ENCODE measurements at places on chromosomes 3 and 15.

GRCh38 chr3:190414297-190414696, 26.3 kb downstream of the CLDN16 start:
- DNase-seq, result no peak

GRCh38 chr3:111882799-111883198, 23.7 kb downstream of the PHLDB2 start:
- peak; percentile 91 for DNase-seq

DNA sequence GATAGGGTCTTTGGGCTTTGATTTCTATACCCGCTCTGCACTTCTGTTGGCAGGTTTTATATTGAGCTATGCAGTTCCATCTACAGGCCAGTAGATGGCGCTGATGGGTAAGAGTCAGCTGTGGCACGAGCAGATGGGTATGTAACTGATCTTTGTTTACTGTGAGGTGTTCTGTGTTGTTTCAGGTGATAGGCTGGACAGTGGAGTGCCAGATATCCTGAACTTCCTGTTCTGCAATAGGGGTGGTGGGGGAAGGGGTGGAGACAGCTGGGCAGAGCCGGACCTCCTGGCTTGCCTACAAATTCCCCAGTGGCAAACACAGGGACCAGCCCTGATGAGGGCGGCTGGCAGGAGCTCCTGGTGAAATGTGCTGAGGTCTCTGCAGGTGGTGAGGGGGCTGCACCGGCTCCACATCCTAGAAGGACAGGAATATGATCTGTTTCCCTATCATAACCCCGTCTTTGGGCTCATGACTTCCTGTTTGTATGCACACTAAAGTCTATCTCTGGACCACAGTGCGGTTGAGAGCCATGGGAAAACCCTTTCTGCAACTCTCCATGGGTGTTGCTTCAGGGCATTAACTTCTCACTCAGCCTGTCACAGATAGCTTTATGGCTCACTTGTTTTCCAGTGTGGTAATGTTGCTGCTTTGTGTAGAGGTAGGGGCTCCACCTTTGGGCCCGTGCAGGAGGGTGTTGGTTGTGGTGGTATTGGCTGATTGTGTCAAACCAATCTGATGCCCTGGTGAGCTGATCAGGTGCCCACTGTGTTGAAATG, 13.4 kb upstream of the FAM98B start:
- peak; percentile 65 for DNase-seq

GRCh38 chr3:138942271-138942670, 4.7 kb downstream of the FOXL2 start:
- no peak for DNase-seq

GRCh38 chr3:186287711-186288110, 74.3 kb downstream of the DGKG start:
- DNase-seq, result no peak

- DNase-seq, result no peak
These were observed 7.6 kb downstream of the ANXA2 start for GRCh38 chr15:60390231-60390630.

DNA sequence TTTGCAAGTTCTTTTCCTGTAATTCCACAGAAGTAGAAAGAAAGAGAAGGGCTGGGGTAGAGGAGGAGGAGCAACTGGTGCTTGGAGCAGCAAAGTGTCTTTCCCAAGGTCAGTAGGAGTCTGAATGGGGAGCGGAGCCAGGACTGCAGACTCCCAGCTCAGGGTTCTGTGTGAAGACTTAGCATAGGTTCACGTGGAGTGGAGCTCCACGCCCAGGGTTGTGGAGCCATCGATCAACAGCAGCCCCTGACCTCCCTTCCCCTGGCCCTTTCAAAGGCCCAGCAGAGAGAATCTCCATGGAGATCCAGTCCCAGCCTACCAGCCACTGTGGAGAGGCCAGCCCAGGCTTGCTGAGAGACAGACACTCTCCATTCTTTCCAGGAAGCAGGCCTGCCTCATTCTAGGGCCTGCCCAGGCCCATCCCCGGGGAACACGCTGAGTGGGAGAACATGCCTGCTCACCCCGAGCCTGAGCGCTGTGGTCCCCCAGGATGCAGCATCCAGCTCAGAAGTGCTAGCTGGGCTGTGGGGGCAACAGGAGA, 62.1 kb downstream of the CORO2B start:
- no peak for DNase-seq

GRCh38 chr3:13188181-13188779, 115.1 kb upstream of the IQSEC1 start:
- DNase-seq, result no peak

DNA sequence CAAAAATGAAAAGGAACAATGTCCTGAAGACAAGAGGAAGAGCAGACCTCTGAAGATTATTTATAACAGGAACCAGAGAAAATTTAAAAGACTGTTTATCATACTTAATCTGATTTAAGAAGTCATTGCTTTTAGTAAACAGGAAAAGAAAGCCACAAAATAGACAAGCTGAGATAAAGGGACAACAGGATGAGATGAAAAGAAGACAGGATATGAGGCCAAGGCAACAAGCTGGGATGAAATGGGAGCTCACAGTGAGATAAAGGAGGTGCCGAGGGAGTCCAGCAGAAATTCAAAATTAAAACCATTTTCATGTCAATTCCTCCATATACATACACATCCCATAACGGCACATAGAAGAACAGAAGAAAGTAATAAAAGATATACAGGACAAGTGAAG, 277.0 kb downstream of the RBMS3 start:
- DNase-seq, result no peak

DNA sequence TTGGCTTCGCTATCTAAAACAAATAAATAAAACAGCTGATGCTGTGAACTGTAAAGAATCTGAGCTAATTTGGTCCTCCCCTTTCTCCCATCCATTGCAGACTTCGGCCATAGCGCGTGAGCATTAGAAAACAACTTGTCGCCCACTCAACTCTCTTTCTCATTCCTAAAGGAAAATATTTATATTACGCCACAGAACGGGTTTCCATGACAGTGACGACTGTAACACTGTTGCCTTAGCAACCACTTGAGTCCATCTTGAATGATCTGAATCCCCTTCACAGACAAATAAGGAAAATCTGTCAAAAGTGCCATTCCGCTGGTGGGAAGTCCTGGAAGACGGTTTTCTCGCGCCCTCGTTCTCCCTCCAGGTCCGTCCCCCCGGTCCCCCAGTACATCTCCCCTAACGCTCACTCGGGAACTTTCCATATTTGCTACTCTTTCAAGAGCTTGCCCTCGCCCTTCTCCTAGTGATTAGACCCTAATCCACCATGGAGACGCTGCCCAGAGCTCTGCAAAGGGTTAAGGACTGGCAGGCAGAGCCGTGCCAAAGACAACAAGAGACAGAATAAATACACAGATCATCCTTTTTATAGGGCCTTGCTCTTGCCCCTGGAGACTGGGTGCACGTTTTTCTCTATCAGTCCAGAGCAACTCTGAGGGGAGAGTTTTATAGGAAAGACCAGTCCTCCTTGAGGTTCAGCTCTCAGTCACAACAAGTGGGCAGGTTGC, 50.5 kb downstream of the CRYGS start:
- no peak for DNase-seq

DNA sequence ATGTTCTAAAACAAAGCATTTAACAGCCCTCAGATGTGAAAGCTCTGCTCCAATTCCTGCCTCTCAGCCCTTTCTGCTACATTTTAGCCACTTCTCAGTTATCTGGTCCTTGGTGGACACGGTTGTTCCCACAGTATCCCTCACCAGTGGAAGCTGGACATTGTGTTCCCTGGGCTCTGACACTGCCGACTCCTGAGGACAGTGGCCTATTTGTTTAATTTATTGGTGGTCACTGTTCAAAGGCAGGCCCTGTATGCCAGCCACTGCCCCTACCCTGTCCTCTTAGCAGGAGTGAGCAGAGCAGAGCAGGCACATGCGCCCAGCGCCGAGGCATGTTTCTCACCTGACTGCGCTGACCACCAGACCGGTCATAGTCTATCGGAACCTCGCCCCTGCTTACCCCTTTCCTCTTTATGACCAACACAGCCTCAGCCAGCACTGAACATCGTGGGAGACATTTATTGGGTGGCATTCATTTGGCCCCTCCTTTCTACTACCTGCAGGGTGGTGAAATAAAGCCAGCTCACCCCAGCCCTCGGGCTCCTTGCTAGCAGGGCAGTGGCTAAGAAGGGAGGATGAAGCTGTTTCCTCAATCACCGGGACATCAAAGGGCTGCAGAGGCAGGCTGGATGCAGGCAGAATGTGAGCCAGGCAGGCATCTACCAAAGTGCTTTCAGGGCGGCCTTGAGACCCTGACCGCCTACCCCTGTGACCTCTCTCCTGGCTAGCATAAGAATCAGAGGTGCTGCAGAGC, 54.3 kb upstream of the HACD2 start:
- no peak for DNase-seq

DNA sequence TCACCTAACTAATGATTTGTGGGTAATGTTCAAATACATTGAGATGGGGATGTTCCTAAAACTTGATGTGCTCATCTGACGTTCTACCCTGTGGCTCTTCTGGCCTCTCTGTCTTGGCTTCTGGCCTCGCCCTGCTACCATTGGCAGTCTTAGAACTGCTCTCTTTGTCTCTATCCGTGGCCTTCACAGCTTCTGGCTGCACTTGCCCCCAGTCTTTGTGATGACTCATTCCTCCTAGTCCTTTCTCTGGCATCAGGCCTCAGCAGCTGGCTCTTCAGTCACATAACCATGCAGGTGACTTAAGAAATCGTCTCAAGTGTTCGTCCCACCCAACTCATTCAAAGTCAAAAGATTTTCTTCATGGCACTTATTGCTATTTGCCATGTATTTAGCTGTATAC, 188.1 kb downstream of the BBX start:
- no peak for DNase-seq

DNA sequence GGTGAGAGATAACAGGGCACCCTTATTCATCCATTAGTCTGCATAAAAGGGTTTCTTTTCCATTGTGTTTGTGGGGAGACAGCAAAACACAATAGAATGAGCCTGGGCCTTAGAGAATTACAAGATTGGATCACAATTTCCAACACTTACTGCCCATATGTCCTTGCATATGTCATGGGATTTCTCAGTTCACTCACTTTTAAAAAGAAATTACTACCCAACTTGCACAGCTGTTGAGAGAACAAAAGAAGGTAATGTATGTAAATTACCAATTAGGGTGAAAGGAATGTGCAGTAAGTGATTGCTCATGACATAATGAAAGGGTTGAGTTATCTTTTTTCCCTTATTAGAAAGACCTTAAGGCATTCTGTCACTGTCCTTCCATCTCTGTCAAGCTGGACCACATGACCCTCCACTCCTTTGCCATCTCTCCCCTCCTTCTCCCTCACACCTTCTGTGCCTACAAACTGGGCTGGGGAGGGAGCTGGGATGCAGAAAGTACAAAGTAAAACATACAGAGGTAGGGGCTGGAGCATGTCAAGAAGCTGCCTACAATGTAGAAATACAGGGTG, 244.2 kb downstream of the ZMAT3 start:
- DNase-seq, result no peak

Data from MV-4-11 (cell line).